ENCODE measurements at places on chromosomes 16 and 17.

DNA sequence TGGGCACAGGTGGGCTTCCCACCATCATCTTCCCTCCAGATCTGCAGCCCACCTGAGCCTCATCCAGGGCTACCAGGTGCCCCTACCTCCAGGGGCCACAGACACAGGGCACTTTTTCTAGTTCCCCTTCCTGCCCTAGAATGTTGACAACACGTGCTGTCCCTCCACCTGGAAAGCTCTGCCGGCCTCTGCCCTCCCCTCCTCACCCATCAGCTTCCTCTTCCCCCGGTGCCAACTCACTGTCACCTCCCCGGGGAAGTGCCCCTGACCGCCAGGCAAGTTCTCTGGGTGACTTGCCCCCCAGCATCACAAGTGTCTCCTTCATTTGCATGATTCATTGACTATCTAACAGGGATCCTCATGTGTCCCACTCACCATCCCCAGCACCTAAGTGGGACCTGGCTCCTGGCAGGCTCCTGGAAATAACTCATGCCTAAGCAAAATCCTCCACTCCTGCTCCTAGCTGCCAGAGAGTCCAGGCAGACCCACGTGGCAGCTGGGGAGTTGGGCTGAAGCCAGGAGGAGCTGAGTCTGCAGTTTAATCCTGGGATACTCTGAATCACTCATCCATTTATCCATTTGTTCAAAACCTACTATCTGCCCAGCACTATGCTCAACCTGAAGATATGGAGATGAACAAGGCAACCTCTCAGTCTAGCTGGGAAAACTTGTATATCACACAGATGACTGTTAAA, 304.4 kb downstream of the FOXL1 start:
- no peak overlapping the region for H3K4me3 ChIP-seq
- H3K27ac ChIP-seq, result no peak overlapping the region
- H3K4me1 ChIP-seq, result peaks cover 2% of the 10 kb centered on the region

DNA sequence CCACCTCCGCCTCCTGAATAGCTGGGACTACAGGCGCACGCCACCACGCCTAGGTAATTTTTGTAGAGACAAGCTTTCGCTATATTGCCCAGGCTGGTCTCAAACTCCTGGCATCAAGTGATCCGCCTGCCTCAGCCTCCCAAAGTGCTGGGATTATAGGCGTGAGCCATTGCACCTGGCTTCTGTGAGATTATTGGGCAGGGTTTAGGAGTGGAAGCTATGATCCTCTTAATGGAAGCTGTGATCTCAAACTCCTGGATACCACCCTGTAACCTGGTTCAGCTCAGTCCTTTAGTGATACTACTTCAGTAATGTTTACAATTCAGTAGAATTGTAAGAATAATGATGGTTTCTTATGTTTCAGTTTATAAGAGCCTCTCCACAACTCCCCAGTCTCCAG, 14.1 kb downstream of the NFE2L1 start:
- no peak for DNase-seq
- no peak overlapping the region for H3K4me3 ChIP-seq
- H3K36me3 ChIP-seq, result peaks cover 11% of the 10 kb centered on the region

GRCh38 chr16:84928679-84929420, 82.5 kb downstream of the ZDHHC7 start:
- no peak for DNase-seq
- H3K4me3 ChIP-seq, result no peak overlapping the region
- peaks cover 8% of the 10 kb centered on the region for H3K4me1 ChIP-seq
- no peaks in the 10 kb centered on the region for H3K36me3 ChIP-seq
- H3K27ac ChIP-seq, result peak overlapping the region; percentile 75

DNA sequence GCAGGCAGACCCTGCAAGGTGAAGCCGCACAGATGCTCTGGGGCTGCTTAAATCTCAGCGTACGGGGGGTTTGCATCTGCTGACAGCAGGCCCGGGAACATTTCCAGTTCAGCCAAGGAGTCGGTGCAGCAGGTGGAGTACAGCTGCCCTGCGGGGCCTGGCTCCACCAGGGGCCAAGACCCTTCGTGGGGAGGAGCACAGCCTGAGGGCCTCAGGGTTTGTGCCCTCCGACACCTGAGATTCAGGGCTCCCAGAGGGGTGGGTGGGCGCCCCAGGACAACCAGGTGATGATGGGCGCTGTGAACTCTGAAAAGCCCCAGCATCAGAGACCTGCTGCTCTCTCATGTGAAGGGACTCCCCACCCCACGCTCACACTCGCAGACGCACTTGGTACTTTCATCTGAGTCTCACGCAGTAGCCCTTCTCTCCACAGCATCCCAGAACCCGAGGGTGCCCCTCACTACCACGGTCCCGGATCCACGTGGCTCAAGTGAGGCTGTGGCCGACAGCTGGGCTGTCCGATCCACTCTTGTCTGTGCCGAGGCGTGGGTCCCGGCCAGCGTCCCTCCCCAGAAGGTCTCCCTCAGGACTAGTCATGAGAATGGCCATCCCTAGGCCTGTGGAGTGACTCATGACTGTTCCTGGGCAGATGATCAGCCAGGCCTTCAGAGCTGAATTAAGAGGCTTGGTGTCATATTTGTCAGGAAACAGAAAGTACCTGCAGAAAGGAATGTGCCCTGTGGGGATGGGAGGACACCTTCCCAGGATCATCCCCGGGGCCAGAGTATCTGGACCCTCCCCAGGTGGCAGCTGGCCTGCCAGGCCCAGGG, 29.6 kb downstream of the ACSF3 start:
- H3K36me3 ChIP-seq, result no peaks in the 10 kb centered on the region
- no peak for DNase-seq
- peak overlapping the region; percentile 97 for H3K27ac ChIP-seq
- H3K4me3 ChIP-seq, result peak overlapping the region; percentile 55
- H3K4me1 ChIP-seq, result peaks cover 31% of the 10 kb centered on the region

DNA sequence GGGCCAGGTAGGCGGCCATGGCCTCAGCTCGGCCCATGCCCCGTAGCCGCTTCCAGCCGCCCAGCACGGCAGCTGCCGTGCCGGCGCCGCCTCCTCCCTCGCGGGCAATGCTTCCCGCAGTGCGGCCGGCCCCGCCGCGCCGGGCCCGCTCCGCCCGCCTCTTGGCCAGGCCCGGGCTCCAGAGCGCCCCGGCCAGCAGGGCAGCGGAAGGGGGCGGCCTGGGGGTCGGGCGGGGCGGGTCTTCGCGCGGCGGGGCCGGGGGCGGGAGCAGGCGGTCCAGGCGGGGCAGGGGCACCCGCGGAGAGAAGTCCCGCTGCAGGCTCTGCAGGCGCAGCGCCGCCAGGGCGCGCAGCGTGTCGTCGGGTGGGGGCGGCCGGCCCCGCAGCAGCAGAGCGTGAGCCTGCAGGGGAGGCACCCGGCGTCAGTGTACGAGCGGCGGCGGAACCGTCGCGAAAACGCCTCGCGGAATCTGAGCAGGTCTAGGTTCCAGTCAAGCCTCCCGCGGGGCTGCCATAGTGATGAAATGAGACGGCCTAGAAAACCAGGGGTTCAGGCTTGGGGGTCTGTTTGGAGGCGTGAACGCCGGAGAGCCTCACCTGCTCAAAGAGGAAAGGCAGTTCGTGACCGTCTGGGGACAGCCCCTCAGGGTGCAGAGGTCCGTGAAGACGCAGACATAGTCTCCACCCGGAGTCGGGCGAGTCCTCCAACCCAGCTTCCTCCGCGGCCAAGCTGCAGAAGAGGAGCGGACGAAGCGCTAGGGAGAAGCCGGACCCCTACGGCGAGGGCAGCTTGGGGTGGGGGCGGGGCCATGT, 6.6 kb downstream of the PLEKHH3 start:
- no peaks in the 10 kb centered on the region for H3K36me3 ChIP-seq
- H3K4me1 ChIP-seq, result peaks cover 29% of the 10 kb centered on the region
- H3K27ac ChIP-seq, result no peak overlapping the region
- peaks cover 19% of the 10 kb centered on the region for H3K27me3 ChIP-seq

All from naive thymus-derived CD8-positive, alpha-beta T cell (primary cell).